ENCODE measurements at places on chromosomes 2 and 18.

- DNase-seq: no peak
Observed at GRCh38 chr2:3672861-3673678, 15.1 kb downstream of the ALLC start.

DNA sequence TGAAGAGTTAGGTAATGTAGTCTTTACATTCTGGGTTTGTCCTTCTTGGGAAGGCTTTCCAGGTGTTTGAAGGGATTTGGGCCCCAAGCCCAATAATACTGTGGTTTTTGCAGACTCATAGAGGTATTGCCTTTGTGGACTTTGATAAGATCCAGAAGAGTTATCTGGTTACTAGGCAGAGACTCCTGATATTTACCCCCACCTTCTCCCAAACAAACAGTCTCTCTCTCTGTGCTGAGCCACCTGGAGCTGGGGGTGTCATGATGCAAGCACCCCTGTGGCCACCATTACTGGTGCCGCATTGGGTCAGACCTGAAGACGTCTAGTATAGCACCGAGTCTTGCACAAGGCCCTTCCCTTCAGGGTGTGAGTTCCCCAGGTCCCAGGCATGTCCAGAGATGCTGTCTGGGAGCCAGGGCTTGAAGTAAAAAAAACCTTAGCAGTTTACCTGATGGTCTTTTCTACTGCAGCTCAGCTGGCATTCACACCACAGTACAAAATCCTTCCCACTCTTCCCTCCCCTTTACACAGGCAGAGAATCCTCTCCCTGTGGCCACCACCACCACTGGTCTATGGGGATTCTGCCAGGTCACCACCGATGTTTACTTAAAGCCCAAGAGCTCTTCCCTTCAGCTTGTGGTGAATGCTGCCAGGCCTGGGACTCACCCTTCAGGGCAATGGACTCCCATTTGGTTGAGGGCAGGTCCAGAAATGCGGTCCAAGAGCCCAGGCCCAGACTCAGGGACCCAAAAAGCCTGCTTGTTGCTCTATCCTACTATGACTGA, 22.2 kb upstream of the FAM228A start:
- DNase-seq: no peak

DNA sequence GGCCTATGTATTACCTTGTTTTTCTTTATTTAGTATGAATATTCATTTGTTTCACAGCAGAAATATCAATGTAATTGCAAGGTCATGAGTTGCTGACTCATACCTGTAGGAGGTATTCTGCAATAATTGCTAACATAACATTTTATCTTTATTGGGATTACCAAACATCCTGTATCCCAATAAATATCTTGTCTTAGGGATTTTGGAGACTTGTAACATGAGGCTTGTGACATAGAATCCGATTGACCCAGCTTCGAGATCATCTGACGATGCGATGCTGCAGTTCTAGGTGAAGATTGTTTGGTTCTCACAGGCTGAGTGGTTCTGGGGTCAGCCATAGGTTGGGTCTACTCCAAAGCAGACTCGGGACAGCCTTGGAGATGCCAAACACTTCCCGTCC, 133.4 kb upstream of the RND3 start:
- DNase-seq: no peak

GRCh38 chr2:58336416-58336815, 95.3 kb upstream of the FANCL start:
- no peak for DNase-seq

GRCh38 chr2:16999347-17000183, 333.9 kb upstream of the CYRIA start:
- no peak for DNase-seq

DNA sequence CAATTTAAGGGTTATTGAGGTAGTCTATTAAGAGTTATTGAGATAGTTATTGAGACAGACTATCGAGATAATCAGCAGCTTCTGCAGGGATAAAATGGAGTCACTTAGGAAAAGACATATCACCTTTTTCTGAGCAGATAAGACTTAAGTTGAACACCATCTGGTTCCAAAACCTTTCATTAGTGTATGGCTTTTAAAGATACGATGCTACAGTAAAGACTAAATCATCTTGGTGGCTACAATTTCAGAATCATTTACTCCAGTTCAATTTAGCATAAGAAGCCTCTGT, 68.6 kb upstream of the DNAJC10 start:
- no peak for DNase-seq

GRCh38 chr2:190802129-190802528, 78.5 kb upstream of the GLS start:
- no peak for DNase-seq

DNA sequence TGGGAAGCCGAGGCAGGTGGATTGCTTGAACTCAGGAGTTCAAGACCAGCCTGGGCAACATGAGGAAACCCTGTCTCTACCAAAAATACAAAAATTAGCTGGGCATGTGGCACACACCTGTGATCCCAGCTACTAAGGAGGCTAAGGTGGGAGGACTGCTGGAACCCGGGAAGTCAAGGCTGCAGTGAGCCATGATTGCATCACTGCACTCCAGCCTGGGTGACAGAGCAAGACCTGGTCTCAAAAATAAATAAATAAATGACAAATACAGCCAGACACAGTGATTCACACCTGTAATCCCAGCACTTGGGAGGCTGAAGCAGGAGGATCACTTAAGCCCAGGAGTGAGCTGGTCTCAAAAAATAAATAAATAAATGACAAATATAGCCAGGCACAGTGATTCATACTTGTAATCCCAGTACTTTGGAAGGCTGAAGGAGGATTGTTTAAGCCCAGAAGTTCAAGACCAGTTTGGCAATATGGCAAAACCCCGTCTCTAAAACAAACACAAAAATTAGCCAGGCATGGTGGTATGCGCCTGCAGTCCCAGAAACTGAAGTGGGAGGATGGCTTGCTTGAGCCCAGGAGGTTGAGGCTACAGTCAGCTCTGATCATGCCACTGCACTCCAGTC, 6.2 kb downstream of the KANSL3 start:
- DNase-seq: no peak

DNA sequence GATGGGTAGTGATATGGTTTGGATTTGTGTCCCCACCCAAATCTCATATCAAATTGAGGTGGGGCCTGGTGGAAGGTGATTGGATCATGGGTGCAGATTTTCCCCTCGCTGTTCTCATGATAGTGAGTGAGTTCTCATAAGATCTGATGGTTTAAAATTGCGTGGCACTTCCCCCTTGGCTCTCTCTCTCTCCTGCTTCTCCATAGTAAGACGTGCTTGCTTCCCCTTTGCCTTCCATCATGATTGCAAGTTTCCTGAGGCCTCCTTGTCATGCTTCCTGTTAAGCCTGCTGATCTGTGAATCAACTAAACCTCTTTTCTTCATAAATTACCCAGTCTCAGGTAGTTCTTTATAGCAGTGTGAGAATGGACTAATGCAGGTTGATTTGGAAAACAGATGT, 223.2 kb upstream of the APCDD1 start:
- no peak for DNase-seq

- DNase-seq: no peak
Observed at GRCh38 chr2:17805166-17805565, 11.1 kb upstream of the MSGN1 start.

DNA sequence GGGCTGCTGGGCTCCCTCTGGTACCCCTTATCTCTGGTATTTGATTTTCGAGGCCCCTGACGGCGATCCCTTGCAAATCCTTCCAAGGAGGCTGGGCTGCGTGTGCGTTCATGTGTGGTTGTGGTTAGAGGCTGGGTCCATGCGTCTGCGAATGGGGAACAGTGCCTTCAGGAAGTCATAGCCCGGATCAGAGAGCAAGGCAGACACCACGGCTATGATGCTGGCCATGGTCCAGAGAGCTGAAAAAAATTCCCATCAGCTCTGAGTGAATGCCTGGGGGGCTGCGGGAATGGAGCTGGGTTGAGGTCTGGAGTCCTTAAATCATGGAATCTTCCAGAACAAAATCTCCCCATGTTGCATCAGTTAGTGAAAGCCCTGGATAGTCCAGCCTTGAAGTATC, 145.5 kb downstream of the ACKR3 start:
- no peak for DNase-seq

DNA sequence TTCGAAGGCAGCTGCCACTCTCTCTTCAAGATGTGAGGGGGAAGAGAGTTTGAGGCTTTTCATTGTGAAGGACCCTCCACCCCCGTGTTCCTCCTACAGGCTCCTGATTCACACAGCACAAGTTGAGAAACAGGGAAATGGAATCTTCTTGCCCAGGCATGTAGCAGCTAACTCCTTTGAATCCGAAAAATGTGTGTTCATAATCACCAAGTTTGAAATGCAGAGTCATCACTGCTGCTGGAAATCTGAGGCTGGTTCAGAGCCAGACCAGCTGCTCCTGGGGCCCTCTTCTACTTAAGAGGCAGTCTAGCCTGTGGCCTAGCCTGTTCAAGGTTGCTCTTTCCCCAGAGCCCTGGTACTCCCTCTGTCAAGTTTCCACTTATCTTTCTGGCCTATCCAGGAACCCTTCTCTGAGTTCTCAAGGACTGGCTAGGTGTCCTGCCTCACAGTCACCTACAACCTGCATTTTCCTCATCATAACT, 166.4 kb downstream of the TMEM247 start:
- DNase-seq: no peak

- DNase-seq: no peak
Observed at GRCh38 chr2:189609423-189609816, 28.8 kb upstream of the SLC40A1 start.

DNA sequence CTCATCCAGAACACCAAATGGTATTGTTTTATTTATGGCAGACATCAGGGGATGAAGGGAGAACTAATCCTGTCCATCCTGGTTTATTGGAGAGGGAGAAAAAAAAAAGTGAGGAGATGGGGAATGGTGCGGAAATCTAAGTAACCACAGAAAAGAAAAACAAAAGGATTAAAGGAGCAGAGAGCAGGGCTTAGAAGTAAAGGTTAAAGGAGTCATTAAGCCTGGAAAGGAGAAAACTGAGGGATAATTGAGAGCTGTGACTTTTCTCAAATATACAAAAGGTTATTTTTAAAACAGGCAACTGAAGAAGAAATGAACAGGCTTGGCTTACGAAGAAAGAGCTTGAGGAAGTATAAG, 127.2 kb upstream of the PPP1CB start:
- no peak for DNase-seq

GRCh38 chr2:105557021-105557920, 158.4 kb upstream of the FHL2 start:
- no peak for DNase-seq

GRCh38 chr2:64354857-64355680, 98.9 kb upstream of the LGALSL start:
- DNase-seq: no peak

DNA sequence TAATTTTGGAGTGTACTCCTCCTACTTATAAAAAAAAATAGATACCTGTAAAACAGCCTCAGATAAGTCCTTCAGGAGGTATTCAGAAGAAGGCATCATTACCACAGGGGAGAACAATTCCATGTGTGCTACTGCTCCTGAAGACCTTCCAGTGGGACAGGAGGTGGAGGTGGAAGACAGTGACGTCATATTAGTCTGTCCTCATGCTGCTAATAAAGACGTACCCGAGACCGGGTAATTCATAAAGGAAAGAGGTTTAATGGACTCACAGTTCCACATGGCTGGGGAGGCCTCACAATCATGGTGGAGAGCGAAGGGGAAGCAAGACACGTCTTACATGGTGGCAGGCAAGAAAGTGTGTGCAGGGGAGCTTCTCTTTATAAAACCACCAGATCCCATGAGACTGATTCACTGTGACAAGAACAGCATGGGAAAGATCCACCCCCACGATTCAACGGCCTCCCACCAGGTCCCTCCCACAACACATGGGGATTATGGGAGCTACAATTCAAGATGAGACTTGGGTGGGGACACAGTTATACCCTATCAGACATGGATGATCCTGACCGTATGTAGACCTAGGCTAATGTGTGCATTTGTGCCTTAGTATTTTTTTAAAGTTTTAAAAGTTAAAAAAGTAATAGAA, 98.4 kb downstream of the NDUFA10 start:
- no peak for DNase-seq

DNA sequence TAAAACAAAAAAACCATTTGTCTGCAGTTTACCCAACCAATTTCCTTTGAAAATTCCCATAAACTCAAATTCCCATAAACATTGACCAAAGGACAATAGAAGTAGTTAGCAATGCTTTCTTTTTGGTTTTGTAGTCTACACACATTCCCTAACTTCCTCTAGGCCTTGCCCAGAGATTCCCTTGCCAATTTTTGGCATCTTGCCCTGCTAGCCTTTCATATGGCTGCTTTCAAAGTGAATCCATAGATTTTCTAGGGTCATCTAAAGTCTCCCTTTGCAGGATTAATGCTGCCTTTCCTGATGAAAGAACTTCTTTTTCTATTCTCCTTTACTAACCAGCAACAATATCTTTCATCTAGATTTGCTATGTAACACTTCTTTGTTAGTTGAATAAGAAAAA, 33.4 kb downstream of the THSD7B start:
- DNase-seq: no peak

DNA sequence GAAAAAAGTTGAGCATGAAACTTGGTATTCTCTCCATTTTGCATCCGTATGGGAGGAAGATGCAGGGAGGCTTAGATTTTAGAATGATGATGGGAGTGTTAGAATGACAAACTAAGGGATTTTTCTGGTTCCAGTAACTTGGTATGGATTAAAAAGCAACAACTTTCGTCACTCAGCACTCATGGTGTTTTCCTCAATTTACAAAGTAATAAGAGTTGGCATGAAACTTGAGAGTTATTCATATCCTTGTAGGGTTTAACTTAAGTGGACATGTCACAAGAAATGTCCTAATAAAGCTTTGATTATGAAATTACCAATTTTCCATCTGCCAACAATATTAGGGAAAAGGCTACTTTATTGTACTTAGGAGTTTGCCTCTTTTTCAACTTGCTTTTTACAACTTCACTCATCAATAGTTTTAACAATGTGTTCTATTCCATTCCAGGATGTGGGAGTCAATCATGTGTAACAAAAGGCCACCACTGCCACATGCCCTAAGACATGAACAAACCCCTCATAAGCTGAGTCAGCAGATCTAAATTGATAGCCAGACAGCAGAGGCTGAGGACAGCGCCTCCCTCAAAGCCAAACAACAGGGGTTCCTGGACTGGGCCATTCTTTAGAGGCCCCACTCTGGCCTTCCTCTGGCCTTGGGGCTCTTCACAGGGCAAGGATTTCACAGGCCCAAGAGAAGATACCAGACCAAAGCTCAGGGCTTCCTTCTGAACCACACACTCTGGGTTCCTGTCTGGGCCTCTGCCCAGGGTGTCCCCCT, 265.8 kb downstream of the TNS1 start:
- DNase-seq: no peak

GRCh38 chr2:85697716-85698115, 3.6 kb downstream of the GNLY start:
- no peak for DNase-seq

- DNase-seq: no peak
Observed at GRCh38 chr2:8346208-8346607, 335.6 kb upstream of the ID2 start.
